Central memory CD4-positive, alpha-beta T cell (primary cell): ENCODE measurements at places on chromosomes 5 and 9.

DNA sequence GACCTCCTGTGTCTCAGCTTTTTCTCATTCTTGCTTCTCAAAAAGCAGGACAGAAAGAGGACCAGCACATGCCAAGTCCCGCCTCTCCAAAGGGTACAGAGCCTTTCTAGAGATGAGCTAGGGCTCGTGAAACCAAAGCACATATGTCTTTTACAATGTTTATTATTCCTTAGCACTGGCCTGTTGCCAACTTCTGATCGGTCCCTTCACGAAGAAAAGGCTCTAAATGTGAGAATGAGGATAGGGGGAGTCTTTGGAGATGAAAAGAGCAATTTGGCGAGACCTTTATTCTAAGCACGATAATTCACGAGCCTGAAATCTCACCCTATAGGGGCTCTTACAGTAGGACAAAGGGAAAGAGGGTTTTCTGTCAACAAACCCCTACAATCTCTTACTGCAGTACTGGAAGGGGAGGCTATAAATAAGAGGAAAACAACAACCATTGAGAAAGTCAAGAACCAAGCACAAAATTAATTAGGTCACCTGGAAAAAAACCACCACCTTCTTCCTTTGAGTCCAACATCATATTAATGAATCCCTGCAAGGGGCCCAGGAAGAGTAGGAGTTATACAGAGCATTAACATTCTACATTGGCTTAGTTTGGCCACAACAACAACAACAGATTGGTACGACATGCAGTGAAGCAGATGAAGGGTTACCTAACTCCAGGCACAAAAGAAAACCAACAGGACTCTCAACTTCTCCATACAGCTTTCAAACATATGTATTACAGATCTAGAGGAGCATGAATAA, 309.5 kb downstream of the PDE4D start:
- DNase-seq = no peak

GRCh38 chr5:89268460-89268859, 385.5 kb upstream of the MEF2C start:
- no peak for DNase-seq

GRCh38 chr5:116464144-116464708, 110.4 kb downstream of the SEMA6A start:
- DNase-seq = no peak

GRCh38 chr9:137945581-137945980, 68.0 kb downstream of the CACNA1B start:
- no peak for DNase-seq

GRCh38 chr9:22356985-22357384, 89.6 kb upstream of the DMRTA1 start:
- no peak for DNase-seq

DNA sequence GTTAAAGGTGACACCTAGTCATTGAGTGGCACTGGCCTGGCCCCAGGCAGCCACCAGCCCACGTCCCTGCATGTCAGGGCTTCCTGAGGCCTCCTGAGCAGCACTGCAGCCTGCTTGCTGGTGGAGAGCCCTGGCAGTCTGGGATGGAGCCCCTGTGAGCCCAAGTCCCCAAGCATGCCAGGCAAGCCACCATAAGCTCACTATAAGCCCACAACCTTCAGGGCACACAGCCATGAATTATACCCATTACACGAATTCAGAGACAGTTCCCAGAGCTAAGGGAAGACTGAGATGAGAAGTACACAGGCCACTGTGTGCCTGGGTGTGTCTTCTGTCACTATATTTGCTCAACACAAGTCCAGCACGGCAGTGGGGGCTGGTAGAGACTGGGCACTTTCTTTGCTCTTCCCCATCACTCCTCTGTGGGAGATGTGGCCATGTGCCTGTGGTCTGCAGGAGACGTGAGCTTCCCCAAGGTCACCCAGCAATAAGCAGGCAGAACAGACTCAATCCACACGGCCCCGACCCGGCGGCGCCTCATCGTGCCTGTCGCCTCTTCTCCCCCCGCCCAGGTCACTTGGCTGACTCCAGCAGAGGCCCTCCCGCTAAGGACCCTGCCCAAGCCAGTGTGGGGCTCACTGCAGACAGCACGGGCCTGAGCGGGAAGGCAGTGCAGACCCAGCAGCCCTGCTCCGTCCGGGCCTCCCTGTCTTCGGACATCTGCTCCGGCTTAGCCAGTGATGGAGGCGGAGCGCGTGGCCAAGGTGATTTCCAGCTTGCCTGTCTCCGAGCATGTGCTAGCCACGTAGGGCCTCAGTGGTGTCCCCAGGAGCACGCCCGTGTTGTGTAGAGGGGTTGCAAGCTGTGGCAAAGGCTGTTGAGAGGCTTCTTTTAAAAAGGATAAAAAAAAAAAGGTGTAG, 114.8 kb downstream of the WNK2 start:
- DNase-seq = no peak

- DNase-seq = no peak
Observed at GRCh38 chr5:157457391-157457790, 2.6 kb upstream of the NIPAL4 start.

GRCh38 chr5:178429491-178430185, 160.6 kb downstream of the COL23A1 start:
- DNase-seq = no peak

GRCh38 chr5:111069839-111070238, 1.7 kb upstream of the TSLP start:
- no peak for DNase-seq

DNA sequence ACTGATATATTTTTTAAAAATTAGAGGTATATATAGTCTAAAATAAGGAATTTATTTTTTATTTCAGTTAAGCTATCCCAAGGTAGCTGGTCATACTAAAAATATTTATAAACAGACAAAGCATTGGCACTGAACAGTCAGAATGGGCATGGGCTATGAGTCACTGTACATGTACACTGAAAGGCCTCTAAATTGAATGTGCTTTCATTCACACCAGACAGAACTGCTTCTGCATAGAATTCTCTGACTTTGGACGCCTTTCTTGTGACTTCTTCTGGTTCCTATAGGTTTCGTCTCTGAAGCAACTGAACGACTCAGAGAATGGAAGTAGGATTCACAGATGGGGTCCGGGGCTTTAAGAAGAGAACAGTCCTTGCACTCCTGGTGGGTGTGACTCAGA, 394.8 kb upstream of the MEF2C start:
- DNase-seq = no peak

DNA sequence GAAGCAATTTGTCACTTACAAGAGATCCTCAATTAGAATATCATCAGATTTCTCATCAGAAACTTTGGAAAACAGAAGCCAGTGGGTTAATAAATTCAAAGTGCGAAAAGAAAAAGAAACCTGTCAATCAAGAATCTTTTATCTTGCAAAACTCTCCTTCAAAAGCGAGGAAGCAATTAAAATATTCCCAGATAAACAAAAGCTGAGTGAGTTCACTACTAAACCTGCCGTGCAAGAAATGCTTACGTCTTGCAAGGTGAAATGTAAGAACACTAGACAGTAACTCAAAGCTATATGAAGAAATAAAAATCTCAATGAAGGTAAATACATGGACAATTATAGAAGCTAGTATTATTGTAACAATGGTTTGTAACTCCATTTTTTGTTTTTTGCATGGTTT, 62.8 kb upstream of the IL33 start:
- no peak for DNase-seq

GRCh38 chr9:99663856-99664255, 157.8 kb upstream of the NR4A3 start:
- no peak for DNase-seq

DNA sequence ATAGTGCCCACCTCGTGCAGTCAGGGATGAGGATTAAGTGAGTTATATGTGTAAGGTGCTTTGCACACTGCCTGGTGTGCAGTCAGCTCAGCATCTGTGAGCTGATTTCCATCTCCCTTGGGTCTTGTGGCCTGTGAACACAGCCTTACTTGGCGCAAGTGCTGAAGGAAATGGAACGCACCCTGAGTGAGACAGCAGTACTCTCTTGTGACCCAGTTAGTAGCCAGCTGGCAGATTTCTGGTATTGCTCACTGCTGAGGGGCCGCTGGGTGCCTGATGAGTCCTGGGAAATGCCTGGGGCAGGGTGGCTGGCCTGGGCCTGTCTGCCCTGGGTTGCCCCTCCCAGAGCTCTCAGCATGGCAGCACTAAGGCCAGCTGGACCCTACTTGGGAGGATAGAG, 90.9 kb upstream of the BOD1 start:
- no peak for DNase-seq

- DNase-seq = no peak
Observed at GRCh38 chr5:122508623-122509022, 196.6 kb downstream of the SNCAIP start.

DNA sequence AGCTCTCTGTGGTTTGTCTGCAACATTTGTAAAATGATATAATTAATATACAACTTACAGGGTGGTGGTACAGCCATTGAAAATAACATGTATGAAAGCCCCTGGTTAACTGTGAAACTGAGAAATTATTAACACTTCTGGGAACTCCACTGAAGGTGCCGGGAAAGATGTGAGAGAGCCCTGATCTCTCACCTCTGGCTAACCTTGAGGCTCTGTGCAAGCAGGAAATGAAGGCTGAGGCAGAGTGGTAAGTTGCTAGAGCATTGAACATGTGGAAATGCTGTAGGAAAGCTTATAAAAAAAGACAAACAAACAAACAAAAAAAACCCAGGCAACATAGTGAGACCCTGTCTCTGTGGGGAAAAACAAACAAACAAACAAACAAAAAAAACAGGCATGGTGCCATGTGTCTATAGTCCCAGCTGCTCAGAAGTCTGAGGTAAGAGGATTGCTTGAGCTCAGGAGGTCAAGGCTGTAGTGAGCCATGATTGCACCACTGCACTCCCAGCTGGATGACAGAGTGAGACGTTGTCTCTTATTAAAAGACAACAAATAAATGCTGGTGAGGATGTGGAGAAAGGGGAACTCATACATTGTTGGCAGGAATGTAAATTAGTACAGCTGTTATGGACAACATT, 7.5 kb downstream of the CATSPER3 start:
- DNase-seq = no peak

DNA sequence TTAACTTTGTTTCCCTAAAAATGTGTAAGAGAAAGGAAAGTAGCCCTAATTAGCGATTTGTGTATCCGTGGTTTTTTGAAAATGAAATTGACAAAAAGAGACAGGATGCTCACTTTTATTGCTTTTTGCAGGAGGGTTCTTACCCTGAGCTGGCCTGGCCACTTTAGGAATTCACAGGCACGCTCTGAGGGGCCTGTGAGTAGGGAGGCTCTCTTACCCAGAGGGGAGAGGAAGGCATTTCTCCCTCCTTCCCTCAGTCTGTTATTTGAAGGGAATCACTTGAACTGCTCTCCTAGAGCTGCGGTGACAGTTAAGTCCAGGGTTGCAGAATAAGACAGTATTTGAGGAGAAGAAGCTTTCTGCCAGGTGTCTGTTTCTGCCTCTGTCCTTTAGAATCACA, 16.7 kb downstream of the PIK3R1 start:
- DNase-seq = no peak

DNA sequence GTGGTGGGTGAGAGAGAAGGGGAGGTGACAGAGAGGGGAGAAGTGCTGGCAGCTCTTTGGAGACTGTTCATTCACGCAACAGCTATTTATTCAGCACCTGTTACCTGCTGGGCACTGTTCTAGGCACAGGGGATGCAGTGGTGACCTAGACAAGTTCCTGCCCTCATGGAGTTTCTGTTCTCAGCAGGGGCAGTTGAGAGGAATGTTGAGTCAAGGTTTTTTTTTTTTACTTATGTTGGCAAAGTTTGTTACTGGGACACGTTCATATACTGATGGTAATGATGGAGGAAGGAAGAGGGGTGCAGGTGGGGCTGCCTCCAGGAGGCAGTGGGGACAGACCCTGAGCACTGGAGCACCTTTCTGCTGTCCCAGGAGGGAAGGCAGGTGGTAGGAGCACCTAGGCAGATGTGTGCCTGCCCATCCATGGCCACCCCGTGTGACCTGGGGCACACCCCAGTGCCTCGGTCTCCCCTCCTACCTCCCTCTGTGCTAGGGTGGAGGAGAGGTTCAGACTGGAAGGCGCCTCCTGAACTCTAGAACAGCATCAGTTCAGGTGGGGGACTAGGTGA, 49.4 kb upstream of the SLC25A51 start:
- no peak for DNase-seq

GRCh38 chr5:64190562-64191306, 25.1 kb downstream of the RNF180 start:
- no peak for DNase-seq

DNA sequence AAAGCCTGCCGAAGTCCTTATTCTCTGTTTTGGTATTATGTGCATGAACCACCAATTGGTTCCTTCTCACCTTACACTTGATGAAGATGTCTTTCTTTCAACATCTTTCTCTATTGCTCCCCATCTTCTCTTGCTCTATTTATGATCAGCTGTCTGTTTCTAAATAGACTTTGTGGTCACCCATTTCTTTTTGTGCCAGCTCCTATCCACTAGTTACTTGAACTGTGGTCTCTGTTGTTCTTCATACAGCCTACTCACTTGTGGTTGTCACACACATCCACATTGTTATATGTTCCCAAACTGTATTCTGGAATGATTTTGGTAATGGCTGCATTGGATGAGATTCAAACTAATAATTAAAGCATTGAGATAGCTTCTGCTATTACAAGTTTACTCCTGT, 11.4 kb downstream of the VCAN start:
- no peak for DNase-seq

DNA sequence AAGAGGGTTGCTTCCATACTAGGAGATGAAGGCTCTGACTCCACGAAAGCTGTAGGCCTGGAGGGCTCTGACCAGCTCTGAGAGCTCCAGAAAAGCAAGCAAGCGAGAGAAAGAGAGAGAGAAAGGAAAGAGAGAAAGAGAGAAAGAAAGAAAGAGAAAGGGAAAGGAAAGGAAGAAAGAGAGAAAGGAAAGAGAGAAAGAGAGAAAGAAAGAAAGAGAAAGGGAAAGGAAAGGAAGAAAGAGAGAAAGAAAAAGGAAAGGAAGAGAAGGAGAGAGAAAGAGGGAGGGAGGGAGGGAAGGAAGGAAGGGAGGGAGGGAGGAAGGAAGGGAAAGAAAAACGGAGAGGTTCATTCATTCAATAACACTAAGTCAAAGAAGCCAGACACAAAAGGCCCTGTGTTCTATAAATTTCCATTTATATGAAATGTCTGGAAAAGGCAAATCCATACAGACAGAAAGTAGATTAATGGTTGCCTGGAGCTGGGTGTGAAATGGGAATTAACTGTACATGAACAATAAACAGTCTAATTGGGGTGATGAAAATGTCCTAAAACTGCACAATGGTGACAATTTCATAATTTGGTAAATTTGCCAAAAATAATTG, 1.8 kb upstream of the STK10 start:
- DNase-seq = no peak

DNA sequence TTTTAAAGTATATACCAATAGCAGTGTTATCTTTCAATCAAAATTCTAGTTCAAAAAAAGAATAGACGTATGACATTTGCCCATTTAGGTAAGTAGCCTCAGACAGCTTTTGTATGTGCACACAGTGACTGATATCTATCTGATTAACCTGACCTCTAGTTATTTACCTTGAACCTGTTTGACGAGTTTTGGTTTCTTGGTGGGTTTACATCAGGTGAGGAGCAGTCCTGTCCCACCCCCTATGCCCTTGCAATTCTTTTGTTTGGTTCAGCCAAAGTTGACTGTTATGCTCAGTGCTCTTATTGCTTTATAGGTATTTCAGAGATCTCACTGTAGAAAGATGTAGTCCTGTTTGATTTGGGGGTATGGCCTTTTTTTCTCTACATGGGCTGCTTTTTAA, 147.2 kb downstream of the ISOC1 start:
- no peak for DNase-seq
